Progenitor cell of endocrine pancreas (in vitro differentiated cells): ENCODE measurements at places on chromosomes 16 and 17.
A peak's percentile ranks its signal among the peaks of the same experiment; 100 is the strongest.

GRCh38 chr16:14445937-14446715 is 183.9 kb downstream of the PARN start:
- DNase-seq = no peak

- no peak for DNase-seq
These were observed 3.9 kb downstream of the MED9 start for GRCh38 chr17:17480593-17481148.

GRCh38 chr16:56614549-56614991 is 6.2 kb downstream of the MT2A start:
- DNase-seq = no peak

GRCh38 chr16:53111078-53111791 is 56.4 kb downstream of the CHD9 start:
- no peak for DNase-seq

GRCh38 chr16:57447186-57447962 is at the start of the genes CIAPIN1 and COQ9:
Gene CIAPIN1, minus strand, starts transcription at chr16:57447385. Its CDS starts 6,457 bp downstream, at chr16:57440928.
Gene COQ9, plus strand, starts transcription at chr16:57447479. Its CDS starts 27 bp downstream, at chr16:57447506.
- peak; percentile 85 for DNase-seq

GRCh38 chr17:73838815-73839214 is 194.6 kb upstream of the SDK2 start:
- DNase-seq = no peak

DNA sequence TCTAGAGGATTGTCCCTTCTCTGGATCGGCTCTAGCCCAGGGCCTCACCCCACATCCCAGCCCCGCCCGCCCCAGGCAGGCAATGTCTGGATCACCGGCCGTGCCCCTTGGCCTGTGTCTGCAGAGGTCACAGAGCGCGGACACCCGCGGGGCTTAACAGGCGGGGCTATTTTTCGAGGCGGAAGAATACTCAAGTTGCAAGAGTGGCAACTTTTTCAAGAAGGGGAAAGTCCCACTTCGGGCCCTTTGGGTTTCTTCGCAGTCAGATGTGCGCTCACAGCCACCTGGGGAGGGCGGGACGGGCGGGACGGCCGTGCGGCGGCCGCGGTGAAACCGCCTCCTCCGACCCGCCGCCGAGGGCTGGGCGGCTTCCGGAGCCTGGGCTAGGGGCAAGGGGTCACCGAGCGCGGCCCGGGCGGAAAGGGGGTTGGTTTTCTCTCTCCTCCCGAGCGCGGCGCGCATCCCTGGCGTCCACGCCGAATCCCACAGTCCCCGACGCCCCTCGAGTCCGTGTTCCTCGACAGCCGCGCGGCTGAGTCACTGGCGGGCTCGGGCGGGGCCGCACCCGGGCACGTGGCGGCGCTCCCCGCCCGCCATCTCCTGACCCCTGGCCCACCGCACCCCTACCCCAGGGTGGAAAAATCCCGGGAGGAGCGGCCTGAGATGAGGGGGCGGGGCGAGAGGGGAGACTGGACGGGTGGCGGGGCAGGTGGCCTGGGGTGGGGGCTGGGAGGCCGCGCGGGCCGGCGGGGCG is 1.2 kb upstream of the PFN1 start:
- peak; percentile 56 for DNase-seq

DNA sequence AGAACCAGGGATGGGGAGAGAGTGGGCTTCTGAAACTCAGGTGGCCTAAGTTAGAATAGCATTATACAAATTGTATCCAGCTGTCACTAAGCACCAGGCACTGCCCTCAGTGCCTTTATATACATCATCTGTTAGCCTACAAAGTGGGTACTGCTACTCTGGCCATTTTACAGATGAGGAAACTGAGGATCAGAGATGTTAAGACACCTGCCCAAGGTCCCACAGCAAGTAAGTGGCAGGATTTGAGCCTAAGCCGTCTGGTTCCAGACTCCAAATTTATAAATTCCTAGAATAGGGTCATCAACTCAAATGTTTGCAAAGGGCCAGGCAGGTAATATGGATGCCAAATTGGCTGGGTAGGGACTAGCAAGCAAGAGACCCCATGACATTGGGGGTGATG is 2.3 kb downstream of the ORAI3 start:
- no peak for DNase-seq

GRCh38 chr17:38881600-38882191 is 11.8 kb downstream of the LASP1 start:
- no peak for DNase-seq

DNA sequence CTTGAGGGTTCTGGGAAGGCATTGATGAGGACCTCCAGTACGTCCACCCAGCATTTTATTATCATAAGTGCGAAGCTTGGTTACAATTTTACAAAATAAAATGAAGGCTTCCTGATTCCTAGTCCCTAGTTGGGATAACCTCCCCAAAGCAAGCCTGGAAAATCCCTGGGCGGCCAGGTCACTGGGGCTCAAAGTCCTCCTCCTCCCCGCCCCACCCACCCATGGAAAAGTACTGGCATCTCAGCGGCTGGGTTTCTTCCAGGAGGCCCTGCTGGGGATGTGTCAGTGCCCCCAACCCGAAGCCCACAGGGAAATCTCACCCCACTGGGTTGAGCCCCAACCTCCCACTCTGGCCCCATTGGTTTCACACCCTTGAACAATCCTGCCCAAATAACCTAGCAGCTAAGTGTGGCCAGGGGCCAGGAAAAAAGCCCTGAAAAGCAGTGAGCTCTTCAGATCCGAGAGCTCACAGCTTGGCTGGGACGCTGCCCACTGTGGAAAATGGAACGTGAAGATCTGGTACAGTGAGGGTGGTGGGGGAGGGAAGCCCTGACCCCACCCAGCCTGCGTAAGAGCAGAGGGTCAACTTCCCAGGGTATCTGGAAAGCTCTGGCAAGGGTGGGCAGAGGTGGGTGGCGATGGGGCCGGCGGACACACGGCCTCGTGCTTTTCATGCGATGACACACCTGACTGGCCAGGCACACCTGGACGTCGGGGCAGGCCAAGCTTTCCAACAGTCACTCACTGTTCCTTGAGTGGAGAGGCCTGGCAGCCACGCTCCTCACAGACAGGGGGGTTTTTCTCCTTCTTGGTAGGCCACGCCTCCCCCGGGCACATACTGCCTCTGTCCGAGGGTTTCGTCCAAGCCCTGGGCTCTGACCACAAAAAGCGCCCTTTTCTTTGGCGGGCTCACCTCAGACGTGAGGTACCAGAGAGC is 324.5 kb downstream of the SOX9 start:
- DNase-seq = no peak

GRCh38 chr16:4679156-4679849 is 14.1 kb upstream of the NUDT16L1 start:
- DNase-seq = no peak

GRCh38 chr17:47834756-47835155 is 3.3 kb downstream of the LRRC46 start:
- no peak for DNase-seq

GRCh38 chr17:48760411-48760810 is 31.9 kb upstream of the HOXB13 start:
- DNase-seq = no peak

GRCh38 chr16:23155445-23156049 is 6.3 kb upstream of the USP31 start:
- no peak for DNase-seq

DNA sequence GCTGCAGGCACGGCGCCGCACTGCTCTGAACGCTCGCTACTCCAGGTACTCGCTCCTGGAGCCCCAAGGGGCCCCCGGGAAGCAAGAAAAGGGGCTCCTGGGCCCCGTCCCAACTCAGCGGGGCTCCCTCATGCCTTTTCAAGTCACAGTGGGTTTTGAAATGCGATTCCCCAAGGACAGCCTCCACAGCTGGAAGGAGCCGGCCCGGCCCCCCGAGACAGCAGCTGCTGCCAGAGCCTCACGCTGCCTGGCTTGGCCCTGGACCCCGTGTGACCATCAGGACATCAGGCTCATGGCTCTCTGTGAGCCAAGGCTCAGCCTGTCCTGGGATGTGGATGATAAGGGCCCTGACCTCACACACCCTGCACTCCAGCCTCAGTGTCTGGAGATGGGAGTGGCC is 80.6 kb downstream of the LMF1 start:
- DNase-seq = no peak

DNA sequence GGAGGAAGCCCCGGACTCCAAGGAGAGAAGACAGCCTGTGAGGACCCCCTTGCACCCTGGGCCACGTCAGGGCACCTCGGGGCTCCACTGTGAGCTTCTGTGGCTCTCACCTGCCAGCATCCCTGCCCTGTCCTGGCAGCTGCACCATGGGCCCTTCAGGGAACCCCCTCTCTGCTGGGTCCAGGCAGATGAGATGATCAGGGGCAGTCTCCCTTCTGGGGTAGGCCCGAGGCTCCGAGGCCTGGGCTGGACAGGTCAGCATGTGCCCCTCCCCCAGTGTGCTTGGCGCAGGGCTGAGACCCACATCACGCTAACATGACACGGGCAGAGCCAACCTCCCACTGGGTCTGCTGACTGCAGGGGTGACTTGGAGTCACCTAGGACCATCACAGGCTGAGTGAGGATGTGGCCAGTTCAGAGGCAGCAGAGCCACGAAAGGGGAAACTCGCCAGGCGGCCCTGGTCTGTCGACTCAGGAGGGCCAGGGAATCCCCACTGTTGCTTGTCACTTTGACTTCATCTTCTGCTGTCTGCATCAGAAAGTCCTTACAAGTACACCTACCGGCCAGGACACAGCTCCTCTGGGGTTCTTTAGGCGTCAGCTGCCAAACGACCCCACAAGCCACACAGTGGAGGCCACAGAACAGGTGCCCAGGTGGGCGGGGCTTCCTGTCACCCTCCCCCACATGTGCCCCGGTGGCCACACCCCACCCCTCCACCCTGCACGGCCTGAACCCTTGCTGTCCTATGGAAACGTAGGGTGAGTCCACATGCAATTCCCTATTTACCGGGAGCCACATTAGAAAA is 2.2 kb downstream of the GALNS start:
- no peak for DNase-seq

DNA sequence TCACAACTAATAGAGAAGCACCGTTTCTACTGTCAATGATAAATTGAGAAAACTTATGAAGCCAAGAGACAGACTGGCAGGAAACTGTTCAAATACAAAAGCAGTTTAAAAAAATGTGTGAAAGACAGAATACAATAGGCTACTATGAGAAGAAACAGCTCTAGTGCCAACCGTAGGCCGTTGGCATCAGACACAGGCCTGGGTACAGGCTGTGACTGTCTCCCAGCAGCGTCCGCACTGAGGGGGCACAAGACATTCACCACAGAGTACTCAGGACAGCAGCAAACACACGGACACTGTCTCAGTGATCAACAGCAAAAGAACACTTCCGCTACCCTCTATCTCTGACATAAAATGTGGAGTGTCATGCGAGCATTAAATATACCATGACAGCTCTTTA is 7.8 kb upstream of the C1QBP start:
- DNase-seq = no peak

DNA sequence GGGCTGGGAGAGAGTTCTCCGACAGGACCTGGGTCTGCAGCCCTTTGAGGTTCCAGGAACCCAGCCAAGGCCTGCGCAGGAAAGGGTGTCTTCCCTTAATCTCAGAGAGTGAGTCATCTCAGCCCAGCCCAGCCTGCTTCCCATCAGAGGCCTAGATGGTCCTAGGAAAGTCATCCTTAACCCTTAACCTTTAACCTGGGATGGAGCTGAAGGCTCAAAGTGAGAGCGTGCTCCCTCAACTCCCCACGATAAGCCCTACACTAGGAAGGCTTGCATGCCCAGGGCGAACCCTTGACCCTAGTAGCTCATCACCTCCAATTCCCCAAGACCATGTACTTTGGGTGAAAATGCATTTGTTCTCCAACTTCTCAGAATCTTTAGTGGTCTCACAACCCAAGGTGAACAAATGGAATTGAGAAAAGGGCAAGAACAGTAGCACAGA is 4.8 kb upstream of the ATXN7L3 start:
- DNase-seq = no peak

DNA sequence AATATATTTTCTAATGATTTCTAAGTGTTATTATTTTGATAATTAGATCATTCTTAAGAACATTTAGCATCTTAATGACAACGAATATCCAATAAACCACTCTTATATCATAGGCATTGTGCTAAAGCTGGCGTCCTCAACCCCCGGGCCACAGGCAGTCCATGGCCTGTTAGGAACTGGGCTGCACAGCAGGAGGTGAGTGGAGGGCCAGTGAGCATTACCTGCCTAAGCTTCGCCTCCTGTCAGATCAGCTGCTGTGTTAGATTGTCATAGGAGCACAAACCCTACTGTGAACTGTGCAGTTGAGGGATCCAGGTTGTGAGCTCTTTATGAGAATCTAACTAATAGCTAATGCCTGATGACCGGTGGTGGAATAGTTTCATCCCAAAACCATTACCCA is 3.7 kb downstream of the DUXB start:
- DNase-seq = no peak

GRCh38 chr17:73589363-73589980 is 54.8 kb downstream of the SDK2 start:
- no peak for DNase-seq

GRCh38 chr16:1825864-1826690 is 548 bp downstream of the HAGH start:
- DNase-seq = peak; percentile 48

- no peak for DNase-seq
These were observed 257.1 kb upstream of the EEF2KMT start for GRCh38 chr16:5354645-5355044.

DNA sequence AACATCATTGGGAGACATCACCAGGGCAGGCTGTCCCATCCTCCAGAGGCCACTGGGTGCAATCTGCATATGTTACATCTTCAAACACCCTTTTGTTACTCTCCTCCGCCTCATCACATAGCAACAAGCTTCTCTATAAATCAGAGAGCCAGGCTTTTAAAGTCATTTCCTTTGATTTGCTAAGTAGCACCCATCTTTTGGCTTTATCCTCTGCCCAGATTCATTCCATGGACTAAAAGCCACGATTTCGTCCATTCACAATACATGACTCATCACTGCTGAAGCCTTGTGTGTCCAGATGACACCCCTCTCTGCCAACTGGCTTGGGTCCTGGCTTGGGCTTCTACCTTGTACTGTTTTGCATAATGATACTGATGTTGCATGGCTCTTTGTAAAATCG is 2.0 kb upstream of the KRT38 start:
- DNase-seq = no peak

- no peak for DNase-seq
These were observed 60.7 kb downstream of the WSB1 start for GRCh38 chr17:27354491-27355081.

- no peak for DNase-seq
These were observed 19.0 kb upstream of the KDM6B start for GRCh38 chr17:7814969-7815368.

GRCh38 chr17:2266045-2266864 is 37.3 kb downstream of the SMG6 start:
- DNase-seq = no peak

- no peak for DNase-seq
These were observed 19.6 kb downstream of the SPIRE2 start for GRCh38 chr16:89847940-89848297.

GRCh38 chr17:27525836-27526603 is 69.8 kb downstream of the KSR1 start:
- DNase-seq = no peak
